ENCODE measurements at places on chromosomes 11 and 22.

GRCh38 chr11:130827451-130828377 lies 88.6 kb downstream of the SNX19 start:
- DNase-seq = peak; percentile 83

DNA sequence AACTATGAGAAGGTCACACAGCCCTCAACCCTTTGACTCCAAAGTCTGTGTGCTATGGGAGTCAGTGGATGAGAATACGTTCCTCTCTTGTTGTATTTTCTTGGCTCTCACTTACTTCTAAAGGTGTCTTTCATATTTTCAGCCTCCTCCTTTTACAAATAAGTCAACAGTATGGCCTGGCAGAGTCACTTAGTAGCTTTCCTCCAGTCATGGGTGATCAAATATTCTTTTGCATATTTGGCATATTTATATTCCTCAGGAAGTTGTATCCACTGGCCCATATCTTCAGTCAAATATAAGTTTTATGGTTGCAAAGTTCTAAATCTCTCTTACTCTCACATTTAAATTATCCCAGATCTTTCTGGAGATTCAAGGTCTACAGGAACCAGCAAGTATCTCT lies 327.5 kb downstream of the ETS1 start:
- no peak for DNase-seq

GRCh38 chr22:36739185-36739584 lies 35.6 kb upstream of the CACNG2 start:
- no peak for DNase-seq

GRCh38 chr11:78391424-78391823 lies 26.2 kb downstream of the GAB2 start:
- DNase-seq = no peak

- DNase-seq = no peak
Observed at GRCh38 chr22:42785706-42786499, 65.2 kb upstream of the A4GALT start.
